Forelimb muscle (tissue), 1 donor: ENCODE measurements at places on chromosomes 5 and 9.

GRCh38 chr5:141834331-141834730 lies 43.9 kb downstream of the PCDH1 start:
- no peak for DNase-seq

DNA sequence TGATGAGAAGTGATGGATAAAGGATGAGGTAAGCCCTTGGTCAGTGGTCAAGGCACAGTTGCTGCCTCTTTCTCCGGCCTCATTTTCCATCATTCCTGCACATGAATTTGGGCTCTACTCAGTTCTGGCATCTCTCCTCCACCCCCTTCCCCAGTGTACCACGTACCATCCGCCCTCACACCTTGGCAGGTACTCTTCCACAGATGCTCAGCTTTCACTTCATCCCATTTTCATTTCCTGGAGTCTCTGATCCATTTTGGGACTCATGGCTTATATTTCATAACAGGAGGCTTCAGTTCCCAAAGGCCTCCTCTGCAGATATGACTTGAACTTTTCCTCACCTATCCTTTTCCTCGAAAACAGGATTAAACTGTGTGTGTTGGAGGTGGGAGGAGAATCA lies 326.7 kb downstream of the ASTN2 start:
- DNase-seq, result no peak

DNA sequence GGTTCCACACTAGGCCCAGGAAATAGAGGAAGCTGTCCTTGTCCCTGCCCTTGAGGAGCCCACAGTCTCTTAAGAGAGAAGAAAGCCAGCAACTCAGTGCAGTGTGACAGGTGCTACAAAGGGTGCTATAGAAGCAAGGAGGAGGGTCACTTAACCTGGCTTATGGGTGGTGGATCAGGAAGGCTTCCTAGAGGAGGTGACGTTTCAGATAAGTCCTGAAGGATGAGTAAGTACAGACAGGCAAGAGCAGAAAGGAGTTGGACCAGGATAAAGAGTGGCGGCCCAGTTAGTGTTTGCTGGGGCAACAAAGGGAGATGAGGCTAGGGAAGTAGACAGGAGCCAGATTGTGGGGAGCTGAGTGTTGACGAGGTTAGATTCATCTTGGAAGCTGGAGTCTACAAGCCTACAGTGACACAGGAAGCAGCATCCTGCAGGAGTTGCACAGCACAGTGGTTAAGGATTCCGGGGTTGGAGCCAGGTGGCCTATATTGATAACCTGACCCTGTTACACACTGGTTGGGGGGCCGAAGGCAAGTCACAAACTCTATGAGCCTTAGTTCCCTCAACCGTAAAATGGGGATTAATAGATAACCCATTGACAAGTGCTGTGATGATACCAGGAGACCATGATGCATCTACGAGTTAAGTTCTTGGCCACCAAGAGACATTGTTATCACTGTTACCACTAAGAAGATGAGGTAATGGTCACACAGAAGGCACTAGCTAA lies 5.4 kb upstream of the LHX6 start:
- DNase-seq, result no peak

GRCh38 chr5:31569068-31569467 lies 37.0 kb downstream of the C5orf22 start:
- DNase-seq, result no peak

DNA sequence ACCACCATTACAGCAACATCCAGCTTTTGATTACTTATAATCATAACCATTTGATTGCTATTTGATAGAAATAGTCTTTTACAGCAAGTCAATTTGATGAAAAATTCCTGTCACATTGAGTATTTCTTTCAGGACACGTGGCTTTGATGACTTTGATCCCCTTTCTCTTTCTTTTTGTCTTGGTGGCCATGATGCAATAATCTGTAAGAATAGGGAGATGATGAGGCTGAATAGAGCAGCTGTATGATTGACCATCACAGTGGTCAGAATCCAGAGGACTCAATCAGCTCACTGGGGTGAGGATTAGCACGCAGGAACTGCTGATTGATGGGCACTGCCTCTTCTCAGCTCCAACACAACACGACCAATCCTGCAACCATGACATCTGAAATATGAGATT lies 262.7 kb downstream of the PARP8 start:
- DNase-seq, result no peak

- no peak for DNase-seq
These were observed 817.5 kb downstream of the EFNA5 start for GRCh38 chr5:106853266-106853665.

GRCh38 chr9:15357050-15357653 lies 50.1 kb upstream of the TTC39B start:
- no peak for DNase-seq

GRCh38 chr5:73701566-73701965 lies 75.6 kb downstream of the ARHGEF28 start:
- DNase-seq, result no peak

DNA sequence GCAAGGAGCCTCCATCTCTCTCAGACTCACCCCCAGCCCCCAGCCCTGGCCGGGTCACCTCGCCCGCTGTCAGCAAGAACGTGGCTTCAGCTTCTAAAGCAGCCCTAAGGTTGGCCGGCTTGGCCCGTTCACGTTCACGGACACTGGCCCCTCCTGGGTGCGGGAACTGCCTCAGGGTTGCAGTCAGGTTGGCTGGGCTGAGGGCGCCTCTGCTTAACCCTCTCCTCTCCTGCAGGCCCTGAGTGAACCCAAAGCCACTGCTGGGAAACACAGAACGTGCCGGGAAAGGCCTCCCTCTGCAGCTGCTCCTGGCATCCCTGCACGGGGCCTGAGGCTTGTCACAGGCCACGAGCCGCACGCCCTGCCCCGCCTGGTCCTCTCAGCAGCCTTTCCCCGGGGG lies 40.1 kb upstream of the UBAC1 start:
- no peak for DNase-seq

DNA sequence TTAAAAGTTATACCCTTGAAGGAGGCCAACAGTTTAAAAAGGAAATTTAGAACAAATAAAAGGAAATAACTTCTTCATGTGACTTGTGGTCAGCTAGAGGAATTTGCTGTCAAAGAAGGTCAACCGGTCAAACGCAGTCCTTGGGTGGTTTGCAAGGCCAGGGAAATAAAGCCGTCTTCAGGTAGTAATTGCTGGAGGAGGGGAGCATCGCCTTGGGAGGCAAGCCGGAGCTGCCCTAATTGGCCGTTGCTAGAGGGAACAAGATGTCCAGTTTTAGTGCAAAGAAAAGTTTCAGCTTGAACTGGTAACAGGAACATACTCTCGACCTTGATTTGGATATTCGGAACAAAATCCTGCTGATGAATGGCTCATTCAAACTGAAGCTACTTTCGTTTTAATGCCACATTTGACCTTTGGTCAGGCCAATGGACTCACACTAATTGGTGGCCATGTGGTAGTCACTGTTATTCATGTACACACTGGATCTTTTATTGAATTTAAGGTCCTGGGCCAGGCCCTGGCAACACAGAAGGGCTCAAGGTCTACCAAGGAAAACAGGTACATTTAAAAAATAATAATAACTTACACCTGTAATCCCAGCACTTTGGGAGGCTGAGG lies 47.0 kb upstream of the MYO10 start:
- DNase-seq, result no peak
